Activated gamma-delta T cell (primary cell): ENCODE measurements at places on chromosomes 12 and 14.

GRCh38 chr12:104793285-104793684 is 164.8 kb downstream of the SLC41A2 start:
- DNase-seq, result no peak

DNA sequence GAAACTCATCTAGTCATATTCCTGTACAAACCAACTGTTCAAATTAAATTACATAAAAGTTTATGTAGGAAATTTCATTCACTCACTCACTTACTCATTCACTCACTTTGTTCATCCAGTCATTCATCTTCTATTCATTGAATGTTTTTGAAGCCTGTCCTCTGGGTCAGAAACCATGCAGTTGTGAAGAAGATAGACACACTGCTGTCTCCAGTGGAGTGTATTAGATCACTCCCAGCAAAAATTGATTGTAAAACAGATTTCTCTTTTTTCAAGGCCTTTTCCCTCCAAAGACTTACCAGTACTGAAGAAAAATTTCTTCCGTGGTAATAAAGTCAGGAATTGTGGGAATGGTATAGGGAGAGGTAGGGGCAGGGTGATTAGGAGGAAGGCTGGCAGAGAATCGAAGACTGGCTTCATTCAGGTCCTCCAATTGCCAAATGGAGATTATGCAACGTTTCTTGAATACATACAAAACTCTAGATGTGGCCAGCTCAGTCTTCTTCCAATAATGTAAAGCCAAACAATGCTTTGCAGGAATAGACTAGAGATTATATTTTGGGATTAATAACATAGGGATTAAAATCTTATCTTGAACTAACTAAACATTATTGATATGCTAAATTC is 9.1 kb downstream of the LRRK2 start:
- DNase-seq, result no peak

- no peak for DNase-seq
These were observed 142.0 kb downstream of the DUSP6 start for GRCh38 chr12:89210277-89210676.

GRCh38 chr12:96902076-96902475 is 5.0 kb upstream of the NEDD1 start:
- DNase-seq, result no peak

DNA sequence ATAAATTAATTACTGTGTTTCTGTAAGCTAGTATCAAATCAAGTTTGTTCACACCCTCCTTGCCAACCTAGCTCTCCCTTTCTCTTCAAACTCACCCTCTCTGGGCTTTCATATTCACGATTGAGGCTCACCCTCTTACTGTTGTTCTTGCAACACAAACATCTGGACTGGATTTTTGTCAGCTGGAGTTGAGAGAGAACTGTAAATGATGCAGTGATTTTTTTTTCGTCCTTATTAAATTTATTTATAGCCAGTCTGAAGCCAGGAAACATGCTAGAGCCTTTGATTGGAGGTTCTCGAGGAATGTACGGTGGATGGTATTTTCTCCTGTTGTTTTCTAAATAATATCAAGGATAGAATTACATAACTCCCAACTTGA is 485.1 kb downstream of the ZFP36L1 start:
- no peak for DNase-seq

DNA sequence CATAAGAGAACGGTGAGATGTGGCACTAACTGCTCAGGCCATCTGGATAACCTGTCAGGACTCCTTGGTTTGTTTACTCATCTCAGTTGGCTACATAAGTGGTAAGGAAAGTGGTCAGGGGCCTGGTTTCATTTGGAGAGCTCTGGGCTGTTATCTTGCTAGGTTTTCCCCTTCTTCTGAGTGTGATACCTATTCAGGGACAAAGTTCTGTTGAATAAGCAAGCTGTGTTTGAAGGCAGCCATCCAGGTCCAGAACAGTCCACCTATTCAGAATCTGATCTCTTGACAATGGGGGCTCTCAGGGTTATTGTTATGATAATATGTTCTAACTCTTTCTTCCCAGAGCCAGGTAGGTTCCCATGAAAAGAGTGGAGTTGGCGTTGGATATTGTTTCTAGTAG is 194.9 kb downstream of the PAH start:
- DNase-seq, result no peak

DNA sequence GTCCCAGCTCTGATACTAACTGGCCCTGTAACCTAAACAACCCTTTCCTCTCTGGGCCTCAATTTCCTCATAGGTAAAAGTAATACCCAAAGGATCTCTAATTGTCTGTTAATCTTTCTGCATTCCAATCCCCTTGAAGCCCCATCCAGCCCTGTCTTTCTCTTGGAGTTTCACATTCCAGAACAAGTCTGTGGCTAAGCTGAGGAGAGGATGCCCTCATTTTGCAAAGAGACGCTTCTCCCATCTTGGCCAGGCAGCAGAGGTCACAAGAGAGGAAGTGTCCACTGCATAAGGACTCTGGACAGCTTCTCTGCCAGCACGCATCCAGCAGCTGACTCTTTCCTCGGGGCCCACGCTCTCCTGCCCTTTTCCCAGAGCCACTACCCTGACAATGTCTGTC is 263.4 kb upstream of the FKBP4 start:
- no peak for DNase-seq

GRCh38 chr14:53327716-53328115 is 174.6 kb upstream of the DDHD1 start:
- DNase-seq, result no peak

- DNase-seq, result no peak
These were observed 539.7 kb downstream of the SNAPC1 start for GRCh38 chr14:62301911-62302310.
